Nephron progenitor cell (in vitro differentiated cells): ENCODE measurements at places on chromosomes 6 and 20.

DNA sequence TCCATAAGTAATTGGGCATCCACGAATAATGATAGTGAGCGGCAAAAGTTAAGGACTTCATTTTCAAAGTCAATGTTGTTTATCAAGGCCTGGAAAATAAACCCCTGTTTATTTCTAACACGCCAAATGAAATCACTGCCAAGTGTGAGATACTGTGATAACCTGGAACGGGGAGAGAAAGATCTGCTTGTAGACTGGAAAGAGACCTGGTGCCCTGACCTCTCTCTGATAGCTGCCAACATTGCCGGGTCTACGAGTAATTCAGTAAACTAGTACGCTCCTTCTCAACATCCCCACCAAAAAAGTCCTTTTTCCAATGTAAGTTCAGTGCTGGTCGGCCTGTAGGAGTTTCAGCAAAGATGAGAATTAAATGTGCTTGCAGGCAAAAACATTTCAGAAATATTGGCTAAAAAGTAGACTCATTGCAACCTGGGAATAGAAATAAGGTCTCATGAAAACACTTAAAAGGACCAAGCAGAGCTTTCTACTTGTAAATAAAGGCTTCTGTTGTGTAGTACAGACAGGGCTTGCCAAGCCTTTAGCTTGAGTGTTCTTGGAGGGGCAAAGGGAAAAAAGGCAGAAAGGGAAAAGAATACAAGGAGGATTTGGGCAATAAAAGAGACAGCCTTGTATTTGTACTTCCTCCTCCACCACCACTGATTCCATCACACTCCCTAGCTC, 43.9 kb downstream of the PDE7B start:
- no peak for DNase-seq

- no peak for DNase-seq
These were observed 24.3 kb downstream of the TFAP2B start for GRCh38 chr6:50842861-50843384.

GRCh38 chr20:57835074-57835452, 125.2 kb upstream of the PMEPA1 start:
- DNase-seq = no peak

DNA sequence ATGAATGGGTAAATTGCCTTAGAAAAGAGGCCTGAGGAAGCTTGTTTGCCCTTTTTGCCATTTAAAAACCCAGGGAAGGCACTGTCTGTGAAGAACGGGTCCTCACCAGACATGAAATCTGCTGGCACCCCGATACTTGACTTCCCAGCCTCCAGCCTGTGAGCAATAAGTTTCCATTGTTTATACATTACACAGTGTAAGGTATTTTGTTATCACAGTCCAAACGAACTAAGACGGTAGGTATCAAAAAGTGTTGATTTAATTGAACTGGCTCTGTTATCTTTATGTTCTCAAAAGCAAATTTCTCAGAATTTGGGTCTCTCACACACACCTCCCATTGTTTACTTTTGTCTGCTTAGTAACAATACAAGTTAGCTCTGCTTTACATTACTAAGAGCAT, 181.1 kb upstream of the MARCKS start:
- no peak for DNase-seq

GRCh38 chr6:48016020-48016755, 94.8 kb downstream of the PTCHD4 start:
- DNase-seq = no peak
